ENCODE measurements at places on chromosomes 6 and 20. TPM values are rescaled to one million over a fixed set of nuclear protein-coding genes. Genes with fewer than 3 reads are reported as not detected.

DNA sequence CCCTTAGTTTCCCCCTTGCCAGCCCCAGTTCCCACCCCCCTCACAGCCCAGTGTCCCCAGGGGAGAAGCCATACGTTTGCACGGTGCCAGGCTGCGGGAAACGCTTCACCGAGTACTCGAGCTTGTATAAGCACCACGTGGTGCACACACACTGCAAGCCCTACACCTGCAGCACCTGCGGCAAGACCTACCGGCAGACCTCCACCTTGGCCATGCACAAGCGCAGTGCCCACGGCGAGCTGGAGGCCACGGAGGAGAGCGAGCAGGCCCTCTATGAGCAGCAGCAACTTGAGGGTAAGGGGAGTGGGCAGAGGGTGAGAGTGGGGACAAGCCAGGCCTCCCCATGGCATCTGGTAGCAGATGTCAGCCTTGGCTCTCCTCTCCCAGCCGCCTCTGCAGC lies 5.1 kb upstream of the DEF6 start:
- H3K27me3 ChIP-seq, result no peaks in the 10 kb centered on the region
- no peak overlapping the region for H3K27ac ChIP-seq
- peaks cover 4% of the 10 kb centered on the region for H3K4me1 ChIP-seq
- peaks cover 10% of the 10 kb centered on the region for H3K36me3 ChIP-seq
- no peak for DNase-seq
- no peak overlapping the region for H3K4me3 ChIP-seq

DNA sequence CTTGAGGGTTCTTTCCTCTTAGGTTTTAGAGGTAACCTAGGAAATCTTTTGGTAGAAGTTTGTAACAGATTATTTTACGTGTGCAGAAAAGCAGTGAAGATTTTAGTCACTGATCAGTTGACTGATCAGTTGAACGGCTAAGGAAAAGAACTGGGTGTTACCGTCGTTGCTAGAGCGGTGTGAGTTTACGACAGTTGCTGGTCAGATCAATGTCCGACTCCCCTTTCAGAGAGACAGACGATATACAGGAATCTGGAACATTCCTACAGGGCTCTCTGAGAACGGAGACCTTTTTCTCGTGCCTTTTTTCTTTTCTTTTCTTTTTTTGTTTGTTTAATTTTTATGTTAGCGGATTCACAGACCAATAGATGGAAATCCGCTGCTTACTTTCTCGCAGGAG lies 132.1 kb upstream of the ZNF184 start:
- H3K27ac ChIP-seq, result no peak overlapping the region
- no peaks in the 10 kb centered on the region for H3K4me1 ChIP-seq
- no peaks in the 10 kb centered on the region for H3K27me3 ChIP-seq
- H3K4me3 ChIP-seq, result peak overlapping the region; percentile 34
- H3K36me3 ChIP-seq, result no peaks in the 10 kb centered on the region
- DNase-seq, result no peak

Gene PLEKHG1
- 5.4 TPM for total RNA-seq

Gene VGLL2
- not detected for total RNA-seq

DNA sequence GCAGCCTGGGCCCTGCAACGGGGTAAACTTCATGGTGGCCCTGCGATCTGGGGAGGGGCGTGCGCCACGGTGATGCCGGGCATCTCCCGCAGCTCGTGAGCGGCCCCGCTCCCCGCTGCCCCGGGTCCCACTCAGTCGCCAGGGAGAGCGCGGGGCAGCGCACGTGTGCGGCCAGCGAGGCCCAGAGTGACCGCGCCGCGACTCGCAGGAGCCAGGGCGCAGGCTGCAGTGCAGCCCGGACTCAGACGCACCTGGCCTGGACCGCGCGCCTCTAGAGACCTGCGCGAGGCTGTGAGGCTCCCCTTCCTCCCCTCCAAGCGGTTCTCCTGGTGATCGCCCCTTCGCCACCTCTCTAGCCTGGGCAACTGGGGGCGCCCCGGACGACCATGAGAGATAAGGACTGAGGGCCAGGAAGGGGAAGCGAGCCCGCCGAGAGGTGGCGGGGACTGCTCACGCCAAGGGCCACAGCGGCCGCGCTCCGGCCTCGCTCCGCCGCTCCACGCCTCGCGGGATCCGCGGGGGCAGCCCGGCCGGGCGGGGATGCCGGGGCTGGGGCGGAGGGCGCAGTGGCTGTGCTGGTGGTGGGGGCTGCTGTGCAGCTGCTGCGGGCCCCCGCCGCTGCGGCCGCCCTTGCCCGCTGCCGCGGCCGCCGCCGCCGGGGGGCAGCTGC lies 652 bp downstream of the BMP6 start:
- H3K36me3 ChIP-seq, result no peaks in the 10 kb centered on the region
- H3K4me1 ChIP-seq, result peaks cover 8% of the 10 kb centered on the region
- DNase-seq, result no peak
- peak overlapping the region; percentile 49 for H3K4me3 ChIP-seq
- H3K27me3 ChIP-seq, result peaks cover 34% of the 10 kb centered on the region

GRCh38 chr6:168908887-168909286 lies 344.8 kb downstream of the THBS2 start:
- peak; percentile 76 for DNase-seq
- no peaks in the 10 kb centered on the region for H3K4me1 ChIP-seq
- no peak overlapping the region for H3K4me3 ChIP-seq
- H3K27me3 ChIP-seq, result no peaks in the 10 kb centered on the region
- H3K27ac ChIP-seq, result no peak overlapping the region

Measured in fibroblast of lung (primary cell).